Activated T-cell treated with anti-CD3 and anti-CD28 coated beads, Interleukin-2, amount 50 U/mL, for 48 hours (primary cell): ENCODE measurements at places on chromosomes 11 and 22.

DNA sequence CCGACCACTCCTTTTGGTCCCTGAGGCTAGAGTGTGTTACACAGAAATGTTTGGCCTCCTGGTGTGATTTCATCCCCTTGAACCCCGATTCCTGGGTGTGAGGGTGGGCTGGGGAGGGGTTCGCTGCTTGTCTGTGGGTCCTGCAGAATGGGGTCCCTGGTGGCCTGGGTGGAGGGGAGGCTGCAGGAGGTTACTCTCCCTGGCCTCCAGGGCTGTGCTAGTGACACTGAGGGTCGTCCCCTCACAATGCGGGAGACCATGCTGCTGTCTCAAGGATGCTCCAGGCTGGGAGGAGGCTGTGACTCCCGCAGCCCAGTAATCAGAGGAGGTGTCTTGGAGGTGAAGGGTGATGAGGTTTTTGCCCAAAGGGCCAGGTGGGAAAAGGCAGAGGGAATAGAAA is 17.0 kb upstream of the OMP start:
- DNase-seq, result no peak

DNA sequence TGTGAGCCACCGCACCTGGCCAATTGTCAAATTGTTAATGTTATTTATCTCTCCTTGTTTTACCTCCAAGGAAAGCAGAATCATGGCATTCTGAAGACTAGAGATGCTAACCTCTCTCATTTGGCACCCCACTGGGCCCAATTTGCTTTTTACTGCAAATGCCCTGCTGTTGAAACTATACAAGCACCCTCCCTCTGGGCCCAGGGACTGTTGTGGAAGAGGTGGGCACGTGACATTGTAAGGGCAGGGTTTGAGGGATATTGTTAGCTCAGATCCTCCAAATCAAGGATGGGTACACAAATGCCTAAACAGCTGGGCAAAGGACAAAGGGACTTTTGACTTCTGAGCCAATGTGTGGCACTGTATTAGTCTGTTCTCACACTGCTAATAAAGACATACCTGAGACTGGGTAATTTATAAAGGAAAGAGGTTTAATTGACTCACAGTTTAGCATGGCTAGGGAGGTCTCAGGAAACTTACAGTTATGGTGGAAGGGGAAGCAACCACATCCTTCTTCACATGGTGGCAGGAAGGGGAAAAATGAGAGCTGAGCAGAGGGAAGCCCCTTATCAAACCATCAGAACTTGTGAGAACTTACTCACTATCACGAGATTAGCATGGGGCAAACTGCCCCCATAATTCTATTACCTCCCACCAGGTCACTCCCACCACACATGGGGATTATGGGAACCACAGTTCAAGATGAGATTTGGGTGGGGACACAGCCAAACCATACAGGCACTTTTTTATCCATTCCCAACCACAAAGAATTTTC is 6.5 kb upstream of the ALDH3B2 start:
- DNase-seq, result no peak

GRCh38 chr22:26646158-26646557 is 11.2 kb upstream of the MIAT start:
- no peak for DNase-seq

DNA sequence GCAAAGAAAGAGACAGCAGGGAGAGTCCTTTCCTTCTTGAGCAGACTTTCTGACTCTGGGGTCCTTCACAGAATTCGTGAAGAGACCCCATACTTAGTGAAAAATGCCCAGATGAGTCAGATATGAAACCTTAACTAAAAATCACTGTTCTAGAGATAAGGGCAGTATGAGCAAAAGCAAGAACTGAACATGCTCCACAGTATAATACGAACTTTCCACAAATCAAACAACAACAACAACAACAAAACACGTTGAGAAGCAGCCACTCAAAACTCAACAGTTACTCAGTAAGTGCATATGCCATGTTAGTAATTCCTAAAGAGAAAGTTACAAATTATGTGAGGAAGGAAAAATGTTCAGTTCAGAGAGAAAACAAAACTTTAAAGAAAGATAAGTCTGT is 44.3 kb downstream of the PITPNB start:
- DNase-seq, result no peak

- DNase-seq, result peak; percentile 69
Observed at GRCh38 chr11:69292221-69292648, 1.7 kb upstream of the MYEOV start.

- DNase-seq, result peak; percentile 36
Observed at GRCh38 chr22:20524004-20524481, 16.6 kb downstream of the MED15 start.
